EL (cell line): ENCODE measurements at places on chromosomes 12 and 14.
A peak's percentile ranks its signal among the peaks of the same experiment; 100 is the strongest.

GRCh38 chr14:96960598-96961116 is 163.5 kb downstream of the VRK1 start:
- DNase-seq = no peak

GRCh38 chr14:100440758-100441203 is 117.6 kb downstream of the SLC25A47 start:
- DNase-seq = no peak

- no peak for DNase-seq
Observed at GRCh38 chr12:93426412-93426805, 15.3 kb downstream of the UBE2N start.

DNA sequence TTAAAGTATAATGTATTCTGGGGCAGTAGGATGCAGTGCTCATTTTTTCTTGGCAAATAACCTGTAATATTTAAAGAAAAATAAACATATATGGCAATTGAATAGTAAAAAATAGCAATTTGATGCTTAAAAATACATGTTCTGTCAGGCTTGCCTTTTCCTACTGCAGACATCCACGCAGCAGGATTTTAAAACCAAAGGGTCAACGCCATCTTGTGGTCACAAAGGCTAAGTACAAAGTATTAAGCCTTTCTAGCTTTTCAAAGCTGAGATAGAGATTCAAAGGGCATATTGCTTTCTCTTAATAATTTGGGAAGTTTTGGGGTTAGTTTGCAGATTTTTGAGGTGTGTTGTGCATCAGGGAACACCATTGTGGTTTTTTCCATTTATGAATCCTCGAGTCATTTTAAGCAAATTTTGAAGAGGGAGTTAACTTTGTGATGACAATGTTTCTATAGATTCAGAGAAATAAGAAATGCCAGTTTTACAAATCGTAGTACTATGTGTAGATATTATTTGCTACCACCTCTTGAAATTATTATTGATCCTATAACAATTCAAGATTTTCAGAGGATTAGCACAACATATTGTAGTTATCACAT is 4.7 kb upstream of the CCER1 start:
- DNase-seq = peak; percentile 56

DNA sequence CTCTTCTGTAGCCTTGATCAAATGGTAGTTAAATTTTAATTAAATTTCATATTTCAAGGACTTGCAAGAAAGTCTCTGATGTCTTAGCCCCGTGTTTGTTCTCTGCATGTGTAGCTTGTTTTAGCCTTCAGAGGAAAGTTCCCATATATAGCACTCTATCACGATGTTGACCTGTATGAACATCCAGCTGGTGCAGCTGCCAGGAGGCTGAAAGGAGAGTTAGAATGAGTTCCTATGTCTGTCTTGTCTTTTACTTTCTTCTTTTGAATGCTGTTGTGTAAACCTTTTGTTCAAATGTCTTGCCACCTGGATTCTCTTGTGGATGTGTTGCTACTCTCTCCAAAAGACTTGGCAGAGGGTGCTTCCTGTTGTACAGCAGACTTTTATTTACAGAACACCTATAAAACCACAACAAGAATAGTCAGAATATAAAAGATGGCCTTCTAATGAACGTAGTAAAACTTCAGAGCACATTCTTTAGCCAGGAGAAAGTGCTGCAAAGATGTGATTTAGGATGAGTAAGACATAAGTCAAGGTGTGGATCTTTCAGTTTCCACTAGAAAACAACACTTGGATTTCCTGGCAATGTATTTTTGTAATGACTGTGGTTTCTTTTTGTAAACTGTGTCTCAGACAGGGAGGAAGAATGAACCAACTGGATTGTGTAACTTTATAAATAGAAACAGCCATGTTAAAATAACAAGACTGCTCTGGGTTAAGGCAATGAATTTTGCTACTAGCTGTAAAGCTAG is 17.2 kb downstream of the NAV3 start:
- DNase-seq = peak; percentile 45

DNA sequence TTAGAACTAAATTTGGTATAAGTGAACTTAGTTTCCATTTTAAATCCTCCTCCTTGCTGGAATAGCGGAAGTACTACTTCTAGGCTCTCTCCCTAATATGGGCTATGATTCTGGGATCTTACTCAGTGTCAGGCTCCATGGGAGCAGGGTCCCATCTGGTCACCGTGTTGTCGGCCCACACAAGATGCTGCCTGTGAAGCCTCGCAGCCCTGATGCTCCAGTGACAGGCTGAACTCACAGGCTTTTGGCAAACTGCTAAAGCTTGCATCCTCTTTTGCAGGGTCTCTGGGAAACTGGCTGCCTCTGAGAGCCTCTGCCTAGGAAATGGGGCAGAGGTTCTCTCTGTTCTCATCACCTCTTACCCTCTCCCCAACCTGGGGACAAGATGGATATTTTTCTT is 88.4 kb downstream of the RPAP3 start:
- DNase-seq = no peak

- DNase-seq = no peak
Observed at GRCh38 chr14:23275412-23275811, 10.5 kb downstream of the HOMEZ start.

- peak; percentile 82 for DNase-seq
Observed at GRCh38 chr12:89450907-89451306, 73.7 kb downstream of the GALNT4 start.

GRCh38 chr12:93136253-93137055 is 207.4 kb upstream of the EEA1 start:
- no peak for DNase-seq

- no peak for DNase-seq
Observed at GRCh38 chr12:112677050-112677765, 114.3 kb upstream of the RPH3A start.

DNA sequence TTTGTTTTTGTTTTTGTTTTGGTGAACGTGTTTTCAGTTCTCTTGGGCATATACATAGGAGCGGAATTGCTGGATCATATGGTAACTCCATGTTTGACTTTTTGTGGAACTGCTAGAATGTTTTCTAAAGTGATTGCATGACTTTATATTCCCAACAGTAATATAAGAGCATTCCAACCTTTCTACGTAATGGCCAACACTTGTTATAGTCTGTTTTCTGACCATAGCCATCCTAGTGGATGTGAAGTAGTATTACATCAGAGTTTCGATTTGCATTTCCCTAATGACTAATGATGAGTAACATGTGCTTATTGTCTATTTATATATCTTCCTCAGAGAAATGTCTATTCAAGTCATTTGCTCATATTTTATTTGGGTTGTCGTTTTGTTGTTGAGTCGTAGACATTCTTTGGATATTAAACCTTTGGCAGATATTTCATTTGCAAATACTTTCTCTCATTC is 268.7 kb downstream of the AEBP2 start:
- DNase-seq = peak; percentile 58

DNA sequence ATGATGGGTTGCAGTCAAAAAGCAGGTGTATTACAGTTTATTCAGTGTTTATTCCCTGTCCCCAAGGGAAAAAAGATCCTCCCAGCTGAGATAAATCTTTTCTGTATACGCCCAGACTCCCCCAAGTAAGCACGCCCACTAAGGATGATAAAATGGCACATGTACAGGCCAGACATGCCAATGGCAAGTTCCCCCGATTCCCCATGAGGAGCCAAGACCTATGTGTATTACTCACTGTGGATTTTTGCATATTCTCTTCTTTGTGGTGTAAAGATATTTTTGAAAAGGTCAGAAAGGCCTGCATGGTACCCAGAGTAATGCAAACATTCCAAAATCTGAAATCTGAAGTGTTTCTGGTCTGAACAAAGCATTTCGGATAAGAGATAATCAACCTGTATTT is 22.2 kb downstream of the NR2C1 start:
- DNase-seq = peak; percentile 3

GRCh38 chr12:9634177-9634803 is 26.6 kb upstream of the KLRB1 start:
- DNase-seq = peak; percentile 44

GRCh38 chr14:70917633-70918032 is 10.4 kb downstream of the PCNX1 start:
- DNase-seq = no peak

- DNase-seq = peak; percentile 80
Observed at GRCh38 chr12:127548123-127548553, 718.8 kb upstream of the TMEM132C start.

DNA sequence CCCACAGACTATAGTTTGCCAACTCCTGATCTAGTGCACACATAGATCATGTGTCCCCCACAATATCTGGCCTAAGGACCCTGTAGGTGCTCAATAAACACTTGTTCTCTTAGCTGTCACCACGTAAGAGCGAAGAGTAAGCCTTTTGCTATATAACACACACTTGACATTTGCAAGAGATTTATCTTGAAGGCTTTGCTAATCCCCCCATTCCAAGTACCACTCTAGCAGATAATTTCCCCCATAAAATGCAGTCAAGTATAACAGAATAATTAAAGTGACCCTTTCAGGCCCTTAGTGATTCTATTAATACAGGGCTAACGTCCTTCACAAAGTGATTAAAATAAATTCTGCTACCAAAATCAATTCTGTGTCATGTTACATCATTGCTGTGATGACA is 87.5 kb downstream of the PLXNC1 start:
- DNase-seq = no peak

- peak; percentile 80 for DNase-seq
Observed at GRCh38 chr14:90658541-90658967, 157.7 kb downstream of the TTC7B start.

DNA sequence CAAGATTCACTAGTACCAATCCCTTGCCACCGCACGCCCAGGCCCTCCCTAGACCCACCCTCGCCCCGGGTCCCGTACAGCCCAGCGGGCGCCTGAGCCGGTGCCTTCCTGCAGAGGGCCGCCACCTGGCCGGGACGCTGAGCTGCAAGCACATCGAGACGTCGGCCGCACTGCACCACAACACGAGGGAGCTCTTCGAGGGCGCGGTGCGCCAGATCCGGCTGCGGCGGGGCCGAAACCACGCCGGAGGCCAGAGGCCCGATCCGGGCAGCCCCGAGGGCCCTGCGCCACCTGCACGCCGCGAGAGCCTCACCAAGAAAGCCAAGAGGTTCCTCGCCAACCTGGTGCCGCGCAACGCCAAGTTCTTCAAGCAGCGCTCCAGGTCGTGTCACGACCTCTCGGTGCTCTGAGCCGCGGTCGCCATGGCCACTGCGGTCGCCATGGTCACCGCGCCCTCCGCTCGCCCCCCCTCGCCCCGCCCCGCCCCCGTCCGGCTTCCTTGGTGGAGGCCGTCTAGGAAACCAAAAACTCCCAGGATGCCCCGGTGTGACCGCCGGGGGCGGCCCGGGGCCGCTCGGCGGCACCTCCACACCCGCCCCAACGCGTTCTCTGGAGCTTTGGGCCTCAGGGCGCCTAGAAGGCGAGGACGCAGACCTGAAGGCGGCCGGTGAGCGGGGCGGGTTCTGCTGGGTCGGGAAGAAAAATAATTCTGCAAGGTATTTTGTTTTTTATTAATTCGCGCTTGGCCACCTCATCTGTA is 3.7 kb downstream of the REM2 start:
- DNase-seq = peak; percentile 78

DNA sequence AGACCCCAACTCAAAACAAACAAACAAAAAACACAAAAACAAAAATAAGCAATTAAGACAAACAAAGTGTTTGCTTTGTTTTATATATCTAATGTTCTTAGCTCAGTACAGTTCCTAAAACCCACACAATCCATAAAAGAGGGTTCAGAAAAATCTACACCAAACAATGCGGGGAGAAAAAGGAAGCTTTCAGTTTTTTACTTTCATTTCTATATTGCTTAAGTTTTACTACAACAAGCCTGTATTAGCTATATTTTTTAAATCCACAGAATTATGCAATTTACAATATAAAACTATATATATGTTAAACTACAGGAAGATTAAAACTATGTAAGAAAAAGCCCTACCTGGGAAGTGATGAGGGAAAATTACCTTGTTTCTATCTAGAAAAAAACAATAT is 41.4 kb downstream of the CLIP1 start:
- no peak for DNase-seq

- DNase-seq = peak; percentile 8
Observed at GRCh38 chr12:59372956-59373355, 222.9 kb upstream of the SLC16A7 start.

GRCh38 chr14:34971381-34971780 is 11.4 kb upstream of the SRP54 start:
- peak; percentile 69 for DNase-seq

DNA sequence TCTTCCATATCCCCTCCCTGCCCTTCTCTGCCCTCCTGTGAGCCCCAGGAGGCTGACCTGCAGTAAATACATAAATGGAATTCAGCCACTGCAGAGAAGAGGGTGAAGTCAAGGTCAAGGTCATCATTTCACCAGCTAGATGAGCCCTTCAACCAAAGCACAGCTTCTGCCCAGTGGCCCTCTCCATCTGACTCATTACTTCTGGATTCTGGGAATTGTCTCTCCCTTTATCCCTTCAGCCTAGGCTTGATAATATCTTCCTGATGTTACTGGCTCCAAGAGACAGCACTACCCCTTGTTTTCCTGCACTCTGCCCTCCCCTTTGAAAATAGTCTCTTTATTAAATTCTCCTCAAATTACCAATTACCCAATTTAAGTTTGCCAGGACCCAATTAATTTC is 64.5 kb downstream of the TTC9 start:
- DNase-seq = peak; percentile 35

DNA sequence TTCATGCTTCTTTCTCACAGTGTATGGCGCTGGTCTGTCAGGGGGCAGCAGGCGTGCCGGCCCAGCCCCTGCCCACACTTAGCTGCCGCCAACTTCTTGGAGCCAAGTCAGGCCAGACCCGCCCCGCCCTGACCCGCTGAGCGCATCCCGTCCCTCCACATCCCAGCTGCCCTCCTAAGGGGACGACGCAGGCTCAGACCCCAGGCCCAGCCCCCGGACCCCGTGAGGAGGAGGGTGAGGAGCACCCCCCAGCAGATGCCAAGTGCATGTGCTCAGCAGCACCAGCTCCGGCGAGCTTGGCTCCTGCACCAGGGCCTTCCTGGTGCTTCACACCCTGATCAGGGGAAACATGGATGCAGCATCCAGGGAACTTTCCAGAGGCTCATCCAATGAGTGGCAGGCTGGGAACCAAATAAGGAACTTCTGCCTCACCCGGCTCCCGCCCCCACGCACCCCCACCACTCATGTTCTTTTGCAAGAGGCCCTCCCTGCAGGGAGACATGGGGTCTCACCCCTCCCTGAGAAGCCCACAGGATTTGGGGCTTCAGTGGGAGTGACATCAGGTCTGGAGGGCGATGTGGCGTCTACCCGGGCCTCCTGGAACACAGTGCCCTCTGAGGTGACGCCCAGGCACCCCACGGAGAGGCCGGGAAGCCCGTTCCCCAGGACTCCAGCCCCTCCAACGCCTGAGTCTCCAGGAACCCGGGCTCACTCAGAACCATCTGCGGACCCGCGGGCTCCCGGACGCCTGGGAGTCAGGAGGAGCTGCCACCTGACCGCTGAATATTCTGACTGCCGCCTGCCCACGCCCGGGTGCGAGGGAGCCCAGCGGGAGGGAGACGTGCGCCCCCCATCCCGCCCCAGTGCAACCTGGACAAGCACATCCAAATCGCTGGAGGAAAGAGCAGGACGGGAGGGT is 70.0 kb upstream of the GALNT9 start:
- DNase-seq = no peak
